Caco-2 (cell line): ENCODE measurements at places on chromosomes 13 and 19. TPM values are rescaled to one million over a fixed set of nuclear protein-coding genes. Genes with fewer than 3 reads are reported as not detected.

The KISS1R gene
- 13.0 and 16.6 TPM in 2 replicates for total RNA-seq

The LGI4 gene
- total RNA-seq, result 0.37 and 0.43 TPM in 2 replicates

The SIGLEC5 gene
- total RNA-seq, result not detected in 2 replicates

The OSCAR gene
- 0.23 TPM in 1 of 2 replicates, not detected in the other for total RNA-seq

- no peaks in the 10 kb centered on the region for H3K4me1 ChIP-seq
- H3K4me3 ChIP-seq, result no peak overlapping the region
- DNase-seq, result no peak
- no peaks in the 10 kb centered on the region for H3K27me3 ChIP-seq
Observed at GRCh38 chr19:34229721-34230120, 24.6 kb upstream of the GARRE1 start.

DNA sequence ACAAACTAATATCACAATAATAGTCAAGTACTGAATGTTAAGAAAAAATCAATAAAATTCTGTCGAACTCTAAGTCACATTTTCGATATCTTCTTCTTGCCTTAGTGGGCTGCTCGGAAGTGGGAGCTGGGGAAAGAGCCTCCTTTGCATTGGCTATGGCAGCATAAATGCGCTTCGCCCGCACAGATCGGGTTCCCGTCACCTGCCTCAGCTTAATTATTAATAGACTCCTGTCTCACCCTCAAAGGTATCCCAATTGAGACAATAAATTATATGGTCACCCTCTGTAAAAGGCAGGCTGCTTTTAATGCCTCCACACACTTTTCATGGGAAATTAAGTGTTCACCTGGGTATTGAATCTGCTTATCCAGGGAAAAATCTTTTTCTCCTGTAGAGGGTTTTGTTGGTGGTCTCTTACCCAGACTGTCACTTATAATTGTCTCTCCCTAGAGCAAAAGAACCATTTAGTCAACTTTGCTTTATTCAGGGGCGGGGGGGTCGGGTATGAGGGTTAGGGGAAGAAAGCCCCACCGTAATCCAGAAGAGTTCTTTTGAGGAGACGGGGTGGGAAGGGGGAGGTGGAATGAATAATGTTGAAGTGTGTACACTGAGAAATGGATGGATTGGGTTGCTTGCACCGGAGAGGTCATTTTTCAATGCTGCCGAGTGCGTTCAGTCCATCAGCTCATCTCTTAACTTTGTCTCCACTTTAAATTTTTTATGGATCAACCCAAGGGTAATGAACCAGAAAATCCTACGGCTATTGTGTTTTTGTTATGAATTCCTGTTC, 682.6 kb upstream of the SGCG start:
- no peak for DNase-seq
- no peak overlapping the region for H3K4me3 ChIP-seq
- H3K27me3 ChIP-seq, result no peaks in the 10 kb centered on the region; the same call in 1 of the 2 replicates
- no peaks in the 10 kb centered on the region for H3K4me1 ChIP-seq
- no peaks in the 10 kb centered on the region for H3K36me3 ChIP-seq

GRCh38 chr13:98706446-98707110, 45.9 kb downstream of the SLC15A1 start:
- H3K4me3 ChIP-seq, result no peak overlapping the region
- peak overlapping the region; percentile 14 for H3K27ac ChIP-seq
- no peaks in the 10 kb centered on the region; the same call in 1 of the 2 replicates for H3K36me3 ChIP-seq
- peaks cover 14% of the 10 kb centered on the region for H3K4me1 ChIP-seq
- peak; percentile 70 for DNase-seq

- DNase-seq, result peak; percentile 58
- no peak overlapping the region for H3K27ac ChIP-seq
- no peaks in the 10 kb centered on the region for H3K36me3 ChIP-seq
- no peaks in the 10 kb centered on the region for H3K27me3 ChIP-seq
- no peaks in the 10 kb centered on the region for H3K4me1 ChIP-seq
- H3K4me3 ChIP-seq, result no peak overlapping the region
Observed at GRCh38 chr19:3270902-3271301, 46.4 kb downstream of the CELF5 start.

GRCh38 chr13:39034085-39034484, 3.8 kb downstream of the PROSER1 start:
- peaks cover 6% of the 10 kb centered on the region; the same call in 1 of the 2 replicates for H3K4me1 ChIP-seq
- no peak overlapping the region for H3K4me3 ChIP-seq
- H3K36me3 ChIP-seq, result 0 out of 2 replicates have a peak, but pooled peaks cover 2% of the 10 kb centered on the region
- no peak overlapping the region for H3K27ac ChIP-seq
- no peak for DNase-seq
- no peaks in the 10 kb centered on the region for H3K27me3 ChIP-seq

- no peak overlapping the region for H3K4me3 ChIP-seq
- no peak for DNase-seq
- H3K36me3 ChIP-seq, result no peaks in the 10 kb centered on the region
- no peaks in the 10 kb centered on the region for H3K4me1 ChIP-seq
- no peak overlapping the region for H3K27ac ChIP-seq
Observed at GRCh38 chr13:101499406-101499805, 46.9 kb downstream of the ITGBL1 start.

GRCh38 chr19:43684326-43684725, 14.4 kb upstream of the PLAUR start:
- no peaks in the 10 kb centered on the region for H3K36me3 ChIP-seq
- H3K27ac ChIP-seq, result no peak overlapping the region
- DNase-seq, result no peak
- no peaks in the 10 kb centered on the region for H3K27me3 ChIP-seq
- H3K4me3 ChIP-seq, result no peak overlapping the region

DNA sequence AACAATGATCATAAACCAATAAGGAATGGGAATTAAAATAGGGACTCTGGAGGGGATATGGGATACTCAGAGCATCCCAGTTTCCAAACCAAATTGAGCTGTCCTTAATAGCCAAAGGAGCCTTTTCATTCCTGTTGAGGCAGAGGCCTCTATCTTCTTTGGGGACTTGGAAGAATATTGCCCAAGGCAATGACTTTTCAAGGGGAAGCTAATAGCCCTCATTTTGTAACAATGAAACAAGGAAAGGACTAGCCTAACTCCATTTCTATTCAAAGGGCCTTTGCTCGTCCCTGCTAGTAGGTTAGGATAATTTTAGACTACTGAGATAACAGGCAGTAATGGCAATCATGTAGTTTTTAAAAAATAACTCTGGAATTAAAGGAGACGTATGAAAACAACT, 789.8 kb upstream of the SLITRK5 start:
- H3K4me1 ChIP-seq, result no peaks in the 10 kb centered on the region
- H3K4me3 ChIP-seq, result no peak overlapping the region
- no peak for DNase-seq
- no peaks in the 10 kb centered on the region for H3K36me3 ChIP-seq
- no peaks in the 10 kb centered on the region for H3K27me3 ChIP-seq

- no peaks in the 10 kb centered on the region for H3K4me1 ChIP-seq
- H3K27ac ChIP-seq, result no peak overlapping the region
- H3K36me3 ChIP-seq, result no peaks in the 10 kb centered on the region
- H3K27me3 ChIP-seq, result no peaks in the 10 kb centered on the region
- no peak overlapping the region for H3K4me3 ChIP-seq
- DNase-seq, result no peak
Observed at GRCh38 chr13:76756451-76756850, 129.8 kb downstream of the KCTD12 start.

- H3K4me1 ChIP-seq, result peaks cover 13% of the 10 kb centered on the region; the same call in 1 of the 2 replicates
- peak; percentile 72 for DNase-seq
- H3K36me3 ChIP-seq, result no peaks in the 10 kb centered on the region; the same call in 1 of the 2 replicates
- no peaks in the 10 kb centered on the region for H3K27me3 ChIP-seq
Observed at GRCh38 chr13:51797664-51798488, 6.1 kb downstream of the DHRS12 start.
